ENCODE measurements at places on chromosomes 2 and 18.

- DNase-seq, result no peak
Measured at GRCh38 chr2:119495948-119496347, 28.3 kb downstream of the SCTR start.

DNA sequence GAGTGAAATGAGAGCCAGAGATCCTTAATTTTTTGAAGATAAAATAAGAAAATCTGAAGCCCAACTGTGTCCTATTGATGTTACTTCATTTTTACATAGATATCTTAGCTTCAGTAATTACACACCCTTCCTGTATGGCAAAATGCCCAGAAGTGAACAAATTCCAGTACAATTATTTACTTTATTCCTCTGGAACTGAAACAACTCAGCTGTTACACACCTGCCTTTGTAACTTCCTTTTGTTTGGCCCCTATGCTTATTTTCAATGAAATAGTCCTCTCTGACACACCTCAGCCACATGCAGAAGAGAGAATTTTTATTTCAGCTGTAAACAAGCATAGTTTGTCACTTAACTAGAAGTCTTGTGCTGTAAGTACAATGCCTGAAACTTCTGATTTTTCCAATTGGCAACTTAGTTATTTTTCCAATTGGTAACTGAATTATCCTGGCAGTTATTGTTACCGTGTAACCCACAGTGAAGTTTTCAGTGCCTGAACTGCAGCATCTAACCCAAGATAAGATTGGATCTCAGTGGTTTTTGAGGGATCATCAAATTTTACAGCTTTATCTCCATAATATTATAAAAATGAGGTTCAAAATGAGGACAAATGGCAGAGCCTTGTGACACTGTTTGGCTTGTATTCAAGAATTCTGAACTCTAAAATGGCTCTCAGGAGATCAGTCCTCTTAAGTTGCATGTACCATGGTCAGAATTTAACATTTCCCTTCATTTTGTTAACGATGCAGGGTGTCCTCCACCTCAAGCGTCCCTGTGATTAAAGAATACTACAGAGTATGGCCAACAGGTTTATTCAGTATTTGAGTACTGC lies 82.6 kb downstream of the PKP4 start:
- DNase-seq, result peak; percentile 58

- DNase-seq, result no peak
Measured at GRCh38 chr2:105775809-105776559, 31.3 kb downstream of the NCK2 start.

DNA sequence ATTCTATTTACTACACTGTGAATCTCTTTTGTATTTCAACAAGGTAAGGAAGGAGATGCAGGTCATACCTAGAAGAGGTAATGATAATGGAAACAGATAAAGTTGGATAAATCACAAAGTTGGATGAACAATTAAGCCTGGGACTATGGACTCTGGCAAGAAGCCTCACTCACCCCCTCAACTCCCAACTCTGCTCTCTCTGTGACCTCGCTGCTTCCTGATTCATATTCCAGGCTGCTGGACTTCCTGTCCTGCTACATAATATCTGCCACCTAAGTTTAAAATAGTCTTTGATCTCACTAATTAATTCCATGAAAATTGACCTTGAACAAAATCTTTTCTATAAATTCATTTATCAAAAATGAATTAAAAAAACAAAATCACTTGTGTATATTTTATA lies 215.3 kb downstream of the CALCRL start:
- no peak for DNase-seq

GRCh38 chr18:23377669-23378301 lies 75.3 kb upstream of the RIOK3 start:
- DNase-seq, result no peak

GRCh38 chr2:117199511-117199910 lies 615.0 kb upstream of the DDX18 start:
- DNase-seq, result no peak

DNA sequence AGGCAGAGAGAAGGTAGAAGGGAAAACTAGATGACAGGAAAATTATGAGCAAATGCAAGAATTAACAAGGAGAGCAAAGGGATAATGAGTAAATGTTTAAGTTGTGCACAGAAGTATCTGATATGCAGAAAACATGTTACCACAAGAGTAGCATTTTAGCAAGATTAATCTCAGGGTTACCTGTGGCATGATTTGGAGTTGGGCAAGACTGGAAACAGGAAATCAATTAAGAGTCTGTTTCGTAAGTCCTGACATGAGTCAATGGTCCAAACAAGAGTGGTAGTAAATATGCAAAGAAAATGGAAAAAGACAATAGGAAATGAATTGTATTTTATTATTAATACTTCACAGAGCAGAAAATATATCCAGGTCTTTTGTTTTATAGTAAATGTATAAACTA lies 17.3 kb upstream of the MTX2 start:
- no peak for DNase-seq

DNA sequence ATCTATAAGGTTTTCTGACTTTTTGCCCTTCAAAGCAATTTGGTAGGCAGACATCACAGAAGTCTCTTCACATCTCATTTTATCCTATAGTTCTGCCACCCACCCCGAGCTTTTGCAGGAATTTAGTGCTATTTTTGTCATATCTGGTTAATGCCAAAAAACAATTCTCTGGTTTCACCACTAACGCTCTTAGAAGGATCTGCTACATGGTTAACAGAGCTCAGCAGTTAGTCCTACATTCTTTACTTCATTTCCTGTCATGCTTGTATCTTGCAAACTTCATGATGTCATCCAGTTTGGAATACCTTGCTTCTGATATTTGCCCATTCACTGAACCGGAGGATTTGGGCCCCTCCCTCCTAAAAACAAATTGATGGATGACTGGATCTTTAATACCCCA lies 116.8 kb upstream of the SERPINE2 start:
- DNase-seq, result no peak

DNA sequence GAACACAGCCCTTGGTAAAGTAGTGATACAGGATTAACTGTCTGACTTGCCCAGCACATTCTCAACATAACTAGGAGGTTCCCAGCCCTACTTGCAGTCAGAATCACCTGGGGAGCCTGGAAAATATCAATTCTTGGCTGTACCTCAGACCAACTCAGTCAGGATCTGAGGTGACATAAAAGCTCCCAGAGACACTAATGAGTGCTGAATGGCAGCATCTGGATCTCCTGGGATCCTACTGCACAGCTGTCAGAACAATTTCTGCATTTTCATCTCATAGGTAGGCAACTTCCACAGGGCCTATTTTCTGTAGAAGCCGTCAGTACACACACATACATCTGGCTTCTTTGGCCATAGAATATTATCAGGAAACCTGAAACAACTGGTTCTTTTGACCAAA lies 138.8 kb downstream of the MYO5B start:
- no peak for DNase-seq

- DNase-seq, result no peak
Measured at GRCh38 chr2:23200787-23201114, 184.2 kb upstream of the KLHL29 start.

- DNase-seq, result no peak
Measured at GRCh38 chr2:126513033-126513432, 142.9 kb upstream of the GYPC start.

DNA sequence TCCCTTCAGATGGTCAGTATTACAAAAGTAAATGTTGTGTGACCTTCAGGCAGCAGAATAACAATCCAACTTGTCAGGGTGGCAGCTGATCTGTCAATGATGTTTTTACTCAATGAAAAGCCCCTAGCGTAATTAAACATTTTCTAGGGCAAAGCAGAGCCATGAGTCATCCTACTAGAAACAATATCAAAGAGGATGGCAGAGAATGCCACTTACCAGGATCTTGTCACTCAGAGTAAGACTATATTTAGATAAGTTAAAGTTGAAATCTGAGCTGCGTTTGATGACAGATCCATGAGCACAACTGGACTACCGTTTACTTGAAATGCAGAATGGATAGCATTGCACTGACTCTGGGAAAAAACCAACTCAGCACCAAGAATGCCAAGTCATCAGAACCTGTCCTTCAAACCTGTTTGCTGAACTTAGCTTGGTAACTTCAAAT lies 612.6 kb upstream of the ACVR2A start:
- peak; percentile 63 for DNase-seq
